ENCODE measurements at places on chromosomes 11 and 22. TPM values are rescaled to one million over a fixed set of nuclear protein-coding genes. Genes with fewer than 3 reads are reported as not detected.

DUSP8 gene
- 3.6 TPM for polyA plus RNA-seq

PYGM gene
- polyA plus RNA-seq, result 3.0 TPM

PATE2 gene
- polyA plus RNA-seq, result 0.27 TPM

OR4X1 gene
- polyA plus RNA-seq, result not detected

PHOX2A gene
- polyA plus RNA-seq, result not detected

TRIM44 gene
- 89.2 TPM for polyA plus RNA-seq

CDC42EP2 gene
- 9.5 TPM for polyA plus RNA-seq
